ENCODE measurements at places on chromosomes 6 and 20.

- no peak for DNase-seq
Measured at GRCh38 chr6:4399656-4400055, 264.3 kb upstream of the ECI2 start.

DNA sequence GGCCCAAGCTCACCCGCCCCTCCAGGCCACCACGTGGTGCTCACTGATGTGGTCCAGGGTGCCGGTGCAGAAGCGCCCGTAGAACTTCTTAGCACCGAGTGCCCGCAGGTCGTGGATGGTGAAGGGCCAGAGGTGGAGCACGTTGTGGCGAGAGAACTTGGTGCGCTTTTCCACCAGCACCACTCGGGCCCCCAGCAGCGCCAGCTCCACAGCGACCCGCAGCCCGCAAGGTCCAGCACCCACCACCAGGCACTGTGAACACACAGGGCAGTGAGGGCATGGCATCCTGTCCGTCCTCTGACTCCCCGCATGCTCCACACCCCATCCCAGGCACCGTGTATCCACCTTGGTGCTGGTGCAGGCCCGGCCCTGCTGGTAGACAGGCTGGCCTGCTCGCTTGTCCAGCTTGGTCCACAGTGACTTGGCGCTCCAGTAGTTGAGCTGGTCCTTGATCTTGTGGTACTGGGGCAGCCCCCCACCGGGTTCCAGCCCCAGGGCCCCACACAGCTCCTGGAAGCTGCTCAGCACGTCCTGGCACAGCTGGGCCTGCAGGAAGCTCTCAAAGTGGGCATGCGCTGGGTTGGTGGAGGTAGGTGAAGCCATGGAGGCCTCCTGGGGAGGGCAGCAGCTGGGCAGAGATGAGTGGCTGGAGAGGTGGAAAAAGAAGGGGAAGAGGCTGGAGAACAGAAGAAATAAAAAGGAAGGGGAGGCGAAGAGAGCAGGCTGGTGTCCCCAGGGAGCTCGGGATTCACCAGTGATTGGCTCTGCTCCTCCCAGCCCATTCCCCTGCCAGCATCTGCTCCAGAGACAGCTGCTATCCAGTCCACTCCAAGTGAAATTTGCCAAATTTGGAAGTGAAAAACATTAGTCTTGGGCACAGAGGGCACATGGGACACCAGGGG, 1.7 kb downstream of the MICAL1 start:
- no peak for DNase-seq

DNA sequence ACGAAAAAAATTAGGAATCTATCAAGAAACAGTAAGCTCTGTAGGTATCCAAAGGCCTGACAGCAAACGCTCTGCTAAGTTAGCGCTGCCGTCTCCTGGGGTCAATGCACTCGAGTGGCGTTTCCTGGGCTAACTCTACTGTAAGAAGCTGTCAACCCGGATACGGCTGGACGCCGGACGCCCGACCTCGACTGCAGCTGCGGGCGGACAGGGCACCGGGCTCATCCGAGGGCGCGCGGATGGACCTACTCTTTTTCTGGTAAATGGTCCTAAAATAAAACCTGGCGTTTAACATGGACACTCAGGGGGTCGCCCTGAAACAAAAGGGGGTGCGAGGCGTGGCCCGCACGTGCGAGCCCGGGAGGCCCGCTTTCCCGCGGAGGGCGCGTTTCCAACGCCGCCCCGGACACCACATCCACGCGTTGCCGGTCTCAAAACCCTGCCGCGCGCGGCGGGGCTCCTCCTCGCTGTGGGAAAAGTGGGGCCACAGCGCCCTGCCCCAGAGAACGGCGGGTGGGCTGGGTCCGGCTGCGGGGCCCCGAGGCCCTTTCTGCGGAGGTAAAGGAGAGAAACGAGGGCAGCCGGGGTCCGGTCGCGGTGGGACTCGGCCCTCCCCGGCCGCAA, 537 bp downstream of the TCP1 start:
- peak; percentile 39 for DNase-seq

DNA sequence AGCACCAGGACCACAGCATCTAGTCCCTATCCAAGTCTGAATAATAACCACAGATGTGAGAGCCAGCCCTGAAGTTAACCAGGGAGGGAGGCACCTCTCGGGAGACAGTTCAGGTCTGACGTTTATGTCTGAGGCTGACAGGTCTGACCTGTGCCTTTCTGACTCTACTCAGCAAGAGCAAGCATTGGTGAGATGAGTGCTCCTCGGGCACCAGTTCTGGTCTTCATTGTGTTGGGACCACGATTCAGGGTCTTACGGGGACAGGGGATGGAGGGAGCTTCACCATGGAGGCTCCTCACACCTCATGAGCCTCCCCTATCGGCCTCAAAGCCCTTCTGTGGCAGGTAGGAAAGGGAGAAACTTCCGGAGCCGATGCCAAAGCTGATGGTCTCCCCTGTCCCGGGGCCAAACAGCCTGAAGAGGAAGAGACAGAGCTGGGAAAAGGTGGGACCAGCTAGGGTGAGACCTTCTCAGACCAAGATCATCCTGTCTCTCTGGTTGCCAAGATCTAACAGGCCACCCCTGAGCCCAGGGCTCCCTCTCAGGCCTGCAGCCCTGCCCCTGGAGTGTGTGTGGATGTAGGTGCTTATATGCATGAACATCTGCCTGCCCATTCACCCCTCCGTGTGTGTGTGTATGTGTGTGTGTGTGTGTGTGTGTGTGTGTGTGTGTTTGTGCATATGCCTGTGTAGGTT, 170.5 kb downstream of the VEGFA start:
- DNase-seq = no peak

DNA sequence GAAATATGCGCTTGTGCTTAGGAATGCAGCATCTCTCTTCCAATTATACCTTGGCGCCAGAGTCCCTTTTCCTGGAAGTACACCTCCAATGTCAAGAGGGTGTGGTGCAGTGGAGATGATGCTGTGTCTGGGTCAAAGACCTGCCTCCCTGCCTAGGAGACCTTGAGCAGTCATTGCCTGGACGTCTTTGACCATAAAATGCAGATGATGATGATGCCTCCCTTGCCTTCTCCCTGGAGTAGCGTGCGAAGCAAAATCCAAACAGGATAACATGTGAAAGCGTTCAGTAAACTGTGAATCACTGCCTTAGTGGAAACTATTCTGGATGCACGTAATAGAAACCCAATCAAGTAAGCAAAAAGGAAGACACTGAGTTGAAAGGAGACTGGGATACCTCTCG, 97.4 kb upstream of the ARMC2 start:
- no peak for DNase-seq

DNA sequence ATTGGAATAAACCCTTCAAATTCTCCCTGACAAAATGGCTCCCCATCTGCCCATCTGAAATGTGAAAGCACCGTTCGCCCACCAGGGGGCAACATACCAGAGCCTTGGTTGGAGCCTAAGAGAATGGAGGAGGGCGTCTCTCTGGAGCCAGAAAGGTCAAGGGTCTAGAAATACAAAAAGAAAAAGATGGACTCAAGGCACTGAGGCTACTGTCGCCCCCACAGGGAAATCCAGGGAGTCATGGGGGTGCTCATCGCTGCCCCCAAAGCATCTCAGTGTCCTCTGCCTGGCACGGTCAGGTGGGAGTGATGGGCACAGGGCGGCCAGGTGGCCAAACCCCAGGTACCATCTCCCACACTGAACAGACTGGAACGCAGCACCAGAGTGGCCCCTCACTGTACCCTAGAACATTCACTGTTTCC, 136.3 kb downstream of the ZMYND8 start:
- DNase-seq = peak; percentile 69

DNA sequence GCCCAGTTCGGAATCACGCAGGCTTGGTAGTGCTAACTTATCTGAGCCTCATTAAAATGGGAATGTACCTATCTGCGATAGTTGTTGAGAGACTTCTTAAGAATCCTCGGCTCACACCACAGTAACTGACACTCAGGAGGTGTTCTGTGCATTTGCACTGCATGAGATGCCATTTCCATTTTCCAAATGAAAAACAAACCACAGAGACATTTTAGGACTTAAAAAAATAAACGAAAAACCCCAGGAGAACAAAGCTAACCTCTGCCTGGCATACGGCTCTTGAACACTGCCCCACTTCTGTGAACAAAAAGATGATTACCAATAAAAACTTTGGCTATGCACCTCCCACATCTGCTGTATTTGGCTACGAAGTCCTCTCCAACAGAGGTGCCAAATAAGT, 37.6 kb downstream of the BEND3 start:
- no peak for DNase-seq

GRCh38 chr20:45946149-45946970, 11.9 kb downstream of the PCIF1 start:
- DNase-seq = peak; percentile 37

DNA sequence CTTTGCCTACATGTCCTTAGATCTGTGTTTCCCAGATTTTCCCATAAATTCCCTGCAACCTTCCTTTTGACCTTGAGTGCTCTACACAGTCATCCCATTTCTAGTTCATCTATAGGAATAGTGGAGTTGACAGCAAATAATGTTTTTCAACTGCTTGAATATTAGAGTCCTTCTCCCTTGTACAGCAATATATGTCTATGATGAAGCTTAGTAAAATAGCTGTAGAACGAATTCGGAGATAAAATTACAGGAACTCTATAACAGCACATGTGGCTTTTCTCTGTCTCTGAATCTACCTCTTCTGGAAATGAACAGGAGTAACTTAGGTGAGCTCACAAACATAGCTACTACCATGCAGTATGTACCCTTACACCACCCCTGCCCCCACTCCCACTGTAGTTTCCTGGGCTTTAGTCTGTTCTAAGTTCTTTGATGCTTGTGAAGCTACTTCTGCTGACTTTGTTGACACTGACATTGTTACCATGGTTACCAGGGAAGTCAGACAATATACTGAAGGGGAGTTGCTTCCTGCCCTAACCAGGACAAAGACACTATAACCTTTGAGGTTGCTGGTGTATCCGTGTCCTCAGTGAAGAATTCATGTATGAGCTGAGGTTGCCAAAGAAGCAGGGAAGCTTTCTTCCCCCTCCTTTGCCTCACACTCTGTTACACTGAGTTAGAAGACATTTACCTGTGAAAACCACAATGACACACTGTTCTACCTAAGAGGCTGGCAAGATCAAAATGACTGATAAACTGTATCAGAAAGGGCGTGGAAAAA, 35.8 kb upstream of the SHLD1 start:
- peak; percentile 31 for DNase-seq

DNA sequence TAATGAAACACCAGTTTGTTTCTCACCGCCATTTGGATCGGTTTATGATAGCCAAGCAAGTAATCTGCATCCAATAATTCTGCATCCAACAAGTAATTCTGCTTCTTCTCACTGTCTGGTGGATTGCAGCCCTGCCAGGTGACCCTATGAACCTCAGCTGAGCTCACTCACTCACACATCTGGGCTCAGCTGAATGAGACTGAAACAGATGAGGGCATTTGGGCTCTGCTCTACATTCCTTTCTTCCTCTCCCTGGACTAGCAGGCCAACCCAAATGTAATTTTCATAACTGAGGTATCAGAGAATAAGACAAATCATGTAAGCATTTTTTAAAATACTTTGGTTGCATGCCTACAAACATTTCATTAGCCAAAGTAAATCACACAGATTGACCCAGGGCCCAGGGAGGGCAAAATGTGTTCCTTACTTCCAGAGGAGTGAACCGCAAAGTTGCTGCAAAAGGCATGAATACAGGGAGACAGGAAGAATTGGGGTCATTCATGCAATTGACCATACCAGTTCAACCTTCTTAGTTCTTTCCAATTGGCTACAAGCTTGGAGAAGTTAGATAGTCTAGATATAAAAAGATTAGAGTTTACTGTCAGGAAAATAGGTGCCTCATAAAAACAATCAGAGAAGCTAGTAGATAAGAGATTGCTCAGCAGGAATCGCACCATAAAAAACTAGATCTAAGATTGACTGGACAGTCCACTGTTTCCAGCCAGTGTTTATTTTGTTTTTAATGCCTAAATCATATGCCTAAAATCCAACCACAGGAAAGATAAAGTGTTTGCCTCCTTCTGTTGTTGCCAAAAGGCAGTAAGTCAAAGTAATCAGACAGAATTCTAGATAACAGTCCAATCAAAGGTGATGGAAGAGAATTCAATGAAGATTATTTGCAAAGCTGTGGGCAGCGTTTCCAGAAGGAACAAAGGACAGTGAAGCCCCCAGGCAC, 43.7 kb downstream of the CBLN4 start:
- DNase-seq = no peak

GRCh38 chr6:136921936-136922684, at the start of gene SLC35D3:
SLC35D3 (plus strand) TSS chr6:136922301; CDS start chr6:136922429, 128 bp downstream.
- no peak for DNase-seq

DNA sequence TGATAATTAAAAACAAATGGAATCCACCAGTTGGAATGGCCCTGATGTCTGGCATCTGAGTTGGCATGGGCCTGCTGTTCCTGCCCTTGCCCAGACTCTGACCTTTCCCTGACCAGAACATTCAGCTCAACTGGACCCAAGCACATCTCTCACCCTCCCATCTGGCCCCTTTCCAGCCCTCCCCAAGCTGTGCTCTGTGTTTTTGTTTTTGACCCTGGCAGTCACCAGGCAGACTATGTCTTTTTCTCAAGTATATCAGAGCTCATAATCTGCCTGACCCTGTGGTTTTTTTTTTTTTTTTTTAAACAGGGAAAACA, 117.6 kb downstream of the TRDN start:
- no peak for DNase-seq

DNA sequence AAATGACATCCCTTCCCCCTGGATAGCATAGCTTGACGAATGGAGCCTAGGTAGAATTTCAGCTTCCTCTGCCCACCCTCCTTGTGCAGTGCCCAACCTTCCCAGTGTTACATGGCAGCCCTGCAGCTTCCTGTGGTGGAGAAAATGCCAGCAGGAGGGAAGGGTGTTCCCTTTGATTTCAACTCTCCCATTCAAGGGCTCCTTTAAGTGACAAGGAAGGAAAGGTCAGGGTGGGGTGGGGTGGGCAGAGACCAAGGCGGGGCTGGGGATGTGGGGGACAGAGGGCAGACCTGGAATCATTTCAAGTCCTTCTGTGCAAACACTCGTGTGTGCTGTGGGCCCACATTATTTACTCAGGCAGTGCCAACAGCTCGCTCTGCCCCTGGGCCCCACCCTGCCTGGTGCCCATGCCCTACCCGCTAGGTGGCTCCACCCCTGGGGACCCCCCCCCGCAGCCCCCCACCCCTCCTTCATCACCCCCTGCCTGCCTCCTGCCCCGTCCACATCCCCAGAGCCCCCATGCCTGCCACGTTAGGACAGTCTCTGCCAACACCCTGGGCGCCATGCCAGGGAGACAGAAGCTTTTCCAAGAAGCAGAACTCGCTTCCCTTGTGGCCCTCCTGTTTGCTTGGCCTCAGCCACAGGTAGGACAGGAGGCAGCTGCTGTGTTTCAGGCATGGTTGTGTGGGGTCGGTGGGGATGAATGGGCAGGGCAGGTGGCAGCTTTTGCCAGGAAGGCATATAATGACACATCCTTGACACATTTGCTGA, 9.4 kb downstream of the SPDEF start:
- DNase-seq = no peak

DNA sequence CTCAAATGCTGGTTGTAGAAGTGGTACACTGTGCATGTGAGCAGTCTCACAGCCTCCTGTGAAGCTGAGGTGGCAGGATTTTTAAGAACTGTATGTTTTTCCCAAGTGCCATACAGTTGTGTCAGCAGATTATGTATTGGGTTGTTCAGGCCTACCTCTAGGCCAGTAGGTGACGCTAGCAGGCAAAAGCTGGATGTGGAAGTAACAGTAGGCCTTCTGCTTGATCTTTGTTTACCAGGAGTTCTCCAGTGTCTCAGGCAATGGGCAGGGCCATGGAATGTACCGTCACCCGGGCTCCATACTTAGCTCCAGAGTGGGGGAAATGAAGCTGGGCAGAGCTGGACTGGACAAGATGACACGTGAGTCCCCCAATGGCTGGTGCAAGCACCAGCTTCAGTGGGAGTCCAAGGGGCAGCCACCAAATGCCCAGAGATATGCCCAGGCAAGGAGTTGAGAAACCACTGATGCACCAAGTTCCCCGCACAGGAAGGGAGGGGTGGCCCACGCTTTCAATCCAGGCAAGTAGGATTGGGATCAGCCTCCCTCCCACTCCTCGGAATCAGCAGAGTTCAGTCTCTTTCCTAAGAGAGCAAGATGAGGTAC, 289.7 kb downstream of the HTR1B start:
- DNase-seq = no peak

Data from stimulated activated CD4-positive, alpha-beta T cell treated with anti-CD3 and anti-CD28 coated beads, Interleukin-2, amount 100 ng/mL, for 24 hours (primary cell).